NCI-H187 treated with DMSO at 0.1 percent for 48 hours (cell line): ENCODE measurements at places on chromosomes 13 and 19.

GRCh38 chr13:75636436-75637180 lies 478 bp downstream of the LMO7 start:
- no peak for DNase-seq

- no peak for DNase-seq
These were observed 351.5 kb downstream of the KLF12 start for GRCh38 chr13:73782450-73783449.

GRCh38 chr13:24505756-24506155 lies 6.8 kb downstream of the PARP4 start:
- DNase-seq = no peak

- peak; percentile 77 for DNase-seq
These were observed 23.3 kb downstream of the LYPD4 start for GRCh38 chr19:41821003-41821735.

GRCh38 chr13:42280537-42280936 lies 8.6 kb downstream of the AKAP11 start:
- DNase-seq = no peak

DNA sequence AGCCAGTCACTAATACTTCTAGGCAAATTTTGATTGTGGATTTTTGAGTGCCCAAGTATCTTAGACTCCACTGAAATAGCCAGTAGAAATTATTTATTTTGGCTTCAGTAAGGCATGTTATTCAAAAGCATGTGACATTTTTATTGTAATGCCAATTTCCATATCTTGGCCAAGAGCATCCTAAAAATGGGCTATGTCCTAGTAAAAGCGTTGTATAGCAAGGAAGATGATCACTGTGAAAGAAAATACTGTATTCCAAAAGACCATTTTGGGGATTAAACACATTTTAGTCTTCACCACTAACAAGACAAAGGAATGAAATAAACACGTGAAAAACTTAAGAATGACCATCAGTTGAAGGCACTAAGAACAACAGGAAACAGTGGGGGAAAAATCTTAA lies 149.1 kb downstream of the NUFIP1 start:
- DNase-seq = no peak
